ENCODE measurements at places on chromosomes 5 and 9.

- no peak for DNase-seq
These were observed 36.5 kb upstream of the GLDC start for GRCh38 chr9:6681957-6682501.

- DNase-seq: no peak
These were observed 48.6 kb downstream of the CYSTM1 start for GRCh38 chr5:140223567-140223966.

DNA sequence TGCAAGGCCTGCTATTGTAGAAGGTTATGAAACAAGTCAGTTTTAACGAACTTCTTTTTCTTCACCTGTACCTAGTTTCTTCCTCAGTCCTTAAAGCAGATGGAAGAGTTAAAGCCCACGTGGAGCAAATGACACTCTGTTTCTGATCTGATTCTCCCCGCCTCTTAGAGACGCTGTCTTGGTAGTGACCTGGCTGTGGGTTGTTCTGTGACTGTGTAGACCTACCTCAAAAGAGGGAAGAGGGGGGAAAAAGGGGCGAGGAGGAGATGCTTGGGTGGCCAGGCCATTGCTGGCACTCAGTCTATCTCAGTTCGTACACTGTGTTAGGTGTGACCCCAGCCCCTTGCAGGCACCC, 610 bp downstream of the GFRA3 start:
- no peak for DNase-seq

DNA sequence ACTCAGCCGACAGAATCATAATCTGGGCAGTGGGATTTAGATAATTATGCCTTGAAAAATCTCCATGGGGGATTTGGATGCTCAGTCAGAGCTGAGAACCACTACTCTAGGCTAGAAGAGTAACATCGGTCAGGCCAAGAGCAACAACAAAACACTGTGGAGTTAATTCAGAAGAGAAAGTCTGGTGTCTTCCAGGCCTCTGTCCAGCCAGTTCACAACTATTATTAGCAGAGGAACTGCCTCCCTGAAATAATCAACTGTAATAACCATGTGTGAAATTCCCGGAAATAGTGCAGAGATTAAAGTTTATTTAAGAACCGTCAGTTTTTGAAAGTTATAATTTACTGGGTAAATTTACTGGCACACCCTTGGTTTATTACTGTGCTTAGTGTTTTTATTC, 8.2 kb upstream of the MARCHF3 start:
- no peak for DNase-seq

GRCh38 chr9:110317911-110318310, 19.8 kb downstream of the TXNDC8 start:
- DNase-seq: no peak

DNA sequence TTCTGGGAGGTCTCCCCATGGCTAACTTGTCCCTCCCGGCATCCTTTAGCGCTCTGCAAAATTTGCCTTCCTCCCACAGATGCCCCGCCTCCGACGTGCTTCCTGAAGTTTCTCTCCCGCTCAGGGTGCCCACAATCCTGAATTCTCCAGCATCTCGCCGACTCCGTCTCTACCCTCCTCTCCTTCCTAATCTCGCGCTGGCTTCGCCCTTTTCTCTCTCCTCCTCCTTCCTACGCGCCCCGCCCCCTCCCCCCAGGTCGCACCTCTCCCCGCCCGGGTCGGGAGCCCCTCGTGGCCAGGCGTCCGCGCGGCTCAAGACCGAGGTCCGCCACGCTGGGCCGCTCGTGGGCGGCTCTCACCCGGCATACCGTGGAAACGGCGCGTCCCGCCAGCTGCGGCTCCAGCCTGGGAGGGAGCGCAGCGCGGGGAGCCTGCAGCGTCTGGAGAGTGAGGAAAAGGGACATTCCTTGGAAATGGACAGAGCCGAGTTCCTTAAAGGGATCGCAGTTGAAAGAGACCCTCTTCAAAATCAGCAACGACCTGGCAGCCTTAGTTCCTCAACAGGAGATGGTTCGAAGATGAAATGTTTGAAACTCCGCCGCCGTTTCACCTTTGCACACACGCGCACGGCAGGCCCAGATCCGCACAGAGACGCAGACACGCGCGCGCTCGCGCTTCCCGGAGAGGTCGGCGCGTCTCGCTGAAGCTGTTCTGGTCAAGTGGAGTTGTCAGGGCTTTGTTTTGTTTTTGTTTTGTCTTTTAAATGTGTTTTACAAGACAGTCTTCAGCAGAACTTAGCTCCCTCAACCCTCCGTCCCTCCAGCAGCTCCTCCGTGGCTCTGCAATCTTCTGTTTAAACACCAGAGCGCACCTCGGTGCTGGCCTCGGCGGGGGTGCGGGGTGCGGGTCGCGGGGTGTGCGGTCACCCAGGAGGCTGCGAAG, 5.0 kb upstream of the IRX2 start:
- no peak for DNase-seq

DNA sequence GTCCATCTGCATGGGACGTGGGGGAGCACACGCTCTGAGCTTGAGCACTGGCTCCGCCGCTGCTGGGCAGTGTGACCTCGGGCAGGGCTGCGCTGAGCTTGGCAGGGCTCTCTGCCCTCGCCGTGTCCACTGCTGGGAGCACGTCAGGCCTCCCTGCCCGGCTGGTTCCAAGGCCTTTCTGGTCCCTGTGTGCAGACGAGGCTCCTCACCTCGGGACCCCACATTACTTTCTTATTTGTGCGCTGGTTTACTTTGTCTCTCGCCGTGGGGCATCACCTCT, 43.9 kb downstream of the RXRA start:
- no peak for DNase-seq

All from stimulated activated CD4-positive, alpha-beta T cell treated with anti-CD3 and anti-CD28 coated beads, Interleukin-12 subunit alpha, Interleukin-12 subunit beta, amount 100 ng/mL, for 4 hours (primary cell).